ENCODE measurements at places on chromosomes 6 and 20.

- no peak for ATAC-seq
Observed at GRCh38 chr6:20058912-20059311, 153.4 kb downstream of the MBOAT1 start.

DNA sequence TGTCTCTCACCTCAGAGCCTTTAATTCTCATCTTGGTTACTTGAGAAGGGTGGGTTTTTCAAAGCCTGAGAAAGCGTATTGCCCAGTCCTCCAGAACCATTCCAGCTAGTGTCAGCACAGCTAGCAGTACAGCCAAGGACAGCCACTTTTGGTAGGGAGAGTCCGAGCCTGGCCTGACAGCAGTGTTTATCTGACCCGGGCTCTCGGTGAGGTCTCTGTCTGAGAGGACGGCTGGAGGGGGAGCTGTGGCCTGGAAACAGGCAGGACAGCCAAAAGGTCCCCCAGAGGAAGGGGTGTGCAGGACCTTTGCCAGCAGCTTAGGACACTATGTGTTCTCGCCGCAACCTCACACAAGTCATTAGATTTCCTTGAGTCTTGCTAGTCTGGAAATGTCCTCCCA, 38.8 kb downstream of the LYRM2 start:
- ATAC-seq: no peak

- no peak for ATAC-seq
Observed at GRCh38 chr20:56831795-56832194, 202.7 kb downstream of the TFAP2C start.

GRCh38 chr6:99402448-99402847, 8.5 kb upstream of the COQ3 start:
- no peak for ATAC-seq

- ATAC-seq: peak; percentile 84
Observed at GRCh38 chr6:43129434-43130194, 41.5 kb upstream of the SRF start.

GRCh38 chr20:64146936-64147477, 17.2 kb upstream of the MYT1 start:
- no peak for ATAC-seq

DNA sequence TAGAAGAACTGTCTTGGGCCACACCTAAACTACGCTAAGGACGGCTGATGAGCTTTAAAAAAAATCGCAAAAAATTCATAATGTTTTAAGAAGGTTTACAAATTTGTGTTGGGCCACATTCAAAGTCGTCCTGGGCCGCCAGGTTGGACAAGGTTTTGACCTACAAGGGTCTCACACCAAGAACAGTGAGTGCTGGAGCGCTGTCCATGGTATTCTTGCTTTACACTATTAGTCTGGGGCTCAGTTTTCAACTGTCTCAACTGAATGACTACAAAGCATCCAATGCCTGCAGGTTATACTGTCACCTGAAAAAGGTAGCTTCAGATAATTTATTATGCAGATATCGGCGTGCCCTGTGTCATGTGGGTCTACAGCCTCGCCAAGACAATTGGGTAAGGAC, 3.7 kb upstream of the FAXC start:
- no peak for ATAC-seq

DNA sequence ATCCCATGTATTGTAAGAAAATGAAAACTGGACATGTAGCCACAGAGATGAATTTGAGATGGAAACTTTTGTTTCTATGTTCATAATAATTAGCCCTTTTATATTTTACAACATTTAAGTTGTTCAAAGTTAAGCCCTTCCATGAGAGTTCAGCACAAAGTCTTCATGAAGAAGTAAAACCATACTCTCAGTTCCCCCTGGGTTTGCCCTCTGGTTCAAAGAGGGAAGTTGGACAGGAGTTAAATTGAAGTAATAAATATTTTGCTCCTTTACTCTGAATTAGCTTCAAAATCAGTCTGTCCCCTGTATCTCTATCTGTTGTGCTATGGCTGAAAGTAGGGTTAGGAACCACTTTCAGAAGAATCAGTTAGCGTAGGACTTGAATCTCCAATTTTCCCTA, 31.1 kb downstream of the PHACTR2 start:
- ATAC-seq: no peak

- ATAC-seq: no peak
Observed at GRCh38 chr6:50141100-50141499, 91.4 kb upstream of the DEFB112 start.

- ATAC-seq: no peak
Observed at GRCh38 chr6:128567029-128567428, 46.6 kb upstream of the PTPRK start.

GRCh38 chr20:1326031-1326930, 2.7 kb downstream of the SDCBP2 start:
- no peak for ATAC-seq

GRCh38 chr6:107061125-107062020, 33.4 kb downstream of the MTRES1 start:
- ATAC-seq: no peak

DNA sequence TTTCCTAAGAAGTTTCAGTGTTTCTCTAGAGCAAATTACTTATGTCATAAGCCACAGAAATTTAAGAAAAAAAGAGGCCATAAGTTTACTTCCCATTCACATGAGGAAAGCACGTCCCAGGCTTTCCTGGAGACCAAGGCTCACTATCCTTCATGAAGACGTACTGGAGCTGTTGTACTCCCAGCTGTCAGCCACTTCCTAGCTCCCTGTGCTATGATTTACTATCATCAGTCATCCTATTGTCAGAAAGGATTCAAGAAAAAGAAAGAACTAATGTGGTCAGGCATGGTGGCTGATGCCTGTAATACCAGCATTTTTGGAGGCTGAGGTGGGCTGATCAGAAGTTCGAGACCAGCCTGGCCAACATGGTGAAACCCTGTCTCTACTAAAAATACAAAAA, 337.4 kb upstream of the SOX4 start:
- no peak for ATAC-seq

DNA sequence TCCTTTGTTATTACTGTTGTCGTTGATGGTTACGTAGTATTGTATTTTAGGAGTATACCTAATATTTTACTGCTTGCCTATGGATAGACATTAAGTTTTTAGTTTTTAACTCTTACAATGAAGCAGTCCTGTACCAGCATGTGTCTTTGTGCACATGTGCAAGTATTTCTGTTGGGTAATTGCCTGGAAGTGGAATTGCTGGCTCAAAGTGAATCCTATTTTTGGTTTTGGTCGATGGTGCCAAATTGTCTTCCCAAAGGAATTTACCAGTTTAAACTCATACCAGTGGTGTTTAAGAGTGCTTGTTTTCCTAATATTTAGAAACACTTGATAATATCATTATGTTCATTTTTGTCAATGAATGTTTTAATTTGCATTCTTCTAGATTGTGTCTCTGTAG, 75.5 kb downstream of the ANKS1A start:
- no peak for ATAC-seq
